ENCODE measurements at places on chromosomes 13 and 19.

GRCh38 chr19:7680606-7681339 is at the start of gene TRAPPC5:
TSS of gene TRAPPC5 (plus strand) at chr19:7680833. CDS start at chr19:7682254, 1,421 bp downstream.
- DNase-seq, result no peak

GRCh38 chr13:81116461-81117282 is 775.7 kb upstream of the SPRY2 start:
- no peak for DNase-seq

GRCh38 chr19:11422163-11423065 is 3.3 kb upstream of the RGL3 start:
- DNase-seq, result no peak

GRCh38 chr13:110911880-110912279 is 3.0 kb downstream of the ANKRD10 start:
- no peak for DNase-seq

- no peak for DNase-seq
Observed at GRCh38 chr13:33775339-33776108, 42.4 kb upstream of the RFC3 start.

DNA sequence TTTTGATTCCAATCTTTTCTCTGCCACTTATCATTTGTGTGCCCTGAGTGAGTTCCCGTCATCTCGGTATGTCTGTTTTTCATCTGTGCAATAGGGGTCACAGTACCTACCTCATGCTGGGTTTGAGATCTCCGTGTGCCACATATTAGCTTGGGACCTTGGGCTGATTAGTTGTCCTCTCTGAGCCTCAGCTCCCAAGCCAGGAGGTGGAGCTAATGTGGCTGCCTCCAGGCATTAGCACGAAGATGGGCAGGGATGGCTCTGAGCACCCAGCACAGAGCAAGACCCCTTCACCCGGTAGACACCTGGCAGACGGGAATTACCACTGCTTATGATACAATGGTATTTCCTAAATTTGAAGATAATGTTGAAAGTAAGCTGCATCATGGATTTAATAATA is 35.8 kb upstream of the XPO4 start:
- DNase-seq, result no peak

DNA sequence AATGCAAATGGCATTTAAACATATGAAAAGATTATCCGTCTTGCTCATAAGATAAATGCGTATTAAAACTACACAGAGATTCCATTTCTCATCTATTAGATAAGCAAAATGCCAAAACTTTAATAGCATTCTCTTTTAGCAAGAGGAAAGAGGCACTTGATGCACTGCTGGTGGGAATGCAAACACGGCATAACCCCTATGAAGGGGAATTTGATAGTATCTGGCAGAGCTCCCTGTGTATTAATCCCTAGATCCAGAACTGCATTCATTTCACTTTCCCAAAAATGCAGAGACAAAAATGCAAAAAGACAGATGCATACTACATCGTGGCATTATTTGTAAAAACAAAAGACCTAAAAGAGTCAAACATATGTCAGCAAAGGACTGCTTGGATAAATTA is 193.6 kb upstream of the STARD13 start:
- no peak for DNase-seq

DNA sequence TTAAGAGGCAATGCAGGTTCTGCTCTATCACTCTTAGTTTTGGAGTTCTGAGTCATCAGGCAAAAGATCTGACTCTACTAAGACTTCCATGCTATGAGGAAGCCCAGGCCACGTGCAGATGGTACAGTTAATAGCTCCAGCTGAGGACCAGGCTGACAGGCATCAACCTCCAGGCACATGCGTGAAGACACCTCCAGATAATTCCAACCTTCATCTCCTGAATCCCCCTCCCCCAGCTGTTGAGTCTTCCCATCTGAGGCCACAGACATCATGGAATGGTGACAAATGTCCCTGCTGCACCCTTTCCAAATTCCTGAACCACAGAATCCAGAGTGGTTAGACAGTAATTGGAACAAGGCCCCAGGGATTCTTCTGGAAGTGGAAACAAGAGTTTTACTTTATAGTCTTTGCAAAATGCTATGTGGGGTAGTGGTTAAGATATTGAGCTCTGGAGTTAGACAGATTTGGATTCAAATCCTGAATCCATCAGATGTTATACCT is 183.8 kb downstream of the KLF5 start:
- no peak for DNase-seq

- DNase-seq, result no peak
Observed at GRCh38 chr19:2732883-2733282, 6.9 kb downstream of the SLC39A3 start.

GRCh38 chr13:33415822-33416221 is 130.3 kb upstream of the STARD13 start:
- no peak for DNase-seq

- DNase-seq, result no peak
Observed at GRCh38 chr19:5143471-5144411, 174.8 kb downstream of the KDM4B start.

DNA sequence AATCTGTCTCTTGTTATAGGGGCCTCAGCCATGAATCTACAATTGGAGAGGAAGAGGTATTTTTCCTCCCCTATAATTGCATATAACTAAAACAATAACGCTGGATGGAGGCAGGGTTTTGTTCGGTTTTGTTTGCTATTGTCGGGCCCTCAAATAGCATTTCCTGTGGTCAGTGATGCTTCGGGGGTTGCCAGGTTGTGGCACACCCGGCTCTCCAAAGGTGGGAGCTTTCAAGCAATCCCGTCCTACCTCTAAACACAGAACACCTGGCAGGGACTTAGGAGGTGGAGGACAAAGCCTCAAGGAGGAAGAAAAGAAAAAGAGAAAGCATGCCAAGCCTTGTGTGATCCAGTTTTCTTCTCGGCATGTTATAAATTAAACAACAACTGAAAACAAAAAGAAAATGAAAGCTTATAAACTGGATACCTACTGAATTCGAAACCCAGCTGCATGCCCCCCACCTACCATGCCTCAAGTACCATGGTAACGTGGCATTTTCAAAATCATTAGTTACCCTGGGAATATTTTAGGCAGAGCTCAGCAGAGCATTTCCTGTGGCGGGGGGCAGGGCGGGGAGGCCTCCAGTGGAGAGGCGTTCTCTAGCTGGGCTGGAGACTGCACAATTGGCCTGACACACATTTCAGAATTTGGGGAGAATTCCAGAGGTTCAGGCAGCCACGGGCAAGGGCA is 213.8 kb downstream of the DCLK1 start:
- DNase-seq, result no peak

DNA sequence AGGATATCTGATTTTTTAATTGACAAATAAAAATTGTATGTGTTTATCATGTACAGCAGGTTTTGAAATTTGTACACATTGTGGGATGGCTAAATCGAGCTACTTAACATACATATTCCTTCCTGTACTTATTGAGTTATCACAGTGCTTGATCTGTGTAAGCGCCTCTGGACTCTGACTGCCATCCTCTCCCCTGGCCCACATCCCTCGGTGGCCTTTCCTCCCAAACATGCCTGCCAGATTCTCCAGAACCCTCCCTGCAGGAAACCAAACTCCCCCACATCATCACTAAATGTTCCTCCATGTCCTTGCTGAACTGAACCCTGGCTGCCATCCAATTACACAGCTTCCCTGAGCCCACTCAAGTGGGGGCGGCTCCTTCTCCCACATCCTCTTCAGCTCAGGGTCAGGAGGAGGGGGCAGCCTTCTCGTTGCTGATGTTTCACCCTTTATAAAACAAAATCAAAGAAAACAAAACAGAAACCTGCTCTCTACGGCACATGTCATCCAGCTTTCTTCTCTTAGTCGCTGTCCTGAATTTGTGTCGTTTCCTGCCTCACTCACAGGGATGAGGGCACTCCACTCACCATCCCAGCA is 97.1 kb upstream of the SPATA13 start:
- no peak for DNase-seq

- DNase-seq, result no peak
Observed at GRCh38 chr19:5679289-5680083, 830 bp downstream of the MICOS13 start.

DNA sequence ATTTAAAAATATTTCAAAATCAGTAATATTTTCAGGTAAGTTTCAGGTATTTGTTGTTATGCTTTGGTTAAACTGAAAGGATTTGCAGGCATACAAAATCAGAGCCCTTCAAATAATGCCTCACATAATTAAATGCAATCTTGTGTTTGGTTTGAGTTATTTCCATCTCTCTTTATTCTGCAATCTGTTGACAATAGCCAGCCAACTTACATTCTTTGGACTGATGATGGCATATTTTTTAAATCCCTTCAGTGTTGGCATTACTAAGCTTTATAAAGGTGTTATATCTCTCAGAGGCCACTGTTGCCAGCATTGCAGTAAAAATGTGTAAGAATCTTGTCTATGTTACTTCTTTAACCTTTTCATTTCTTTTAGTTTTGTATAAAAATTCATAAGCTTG is 257.2 kb upstream of the RFC3 start:
- DNase-seq, result no peak

DNA sequence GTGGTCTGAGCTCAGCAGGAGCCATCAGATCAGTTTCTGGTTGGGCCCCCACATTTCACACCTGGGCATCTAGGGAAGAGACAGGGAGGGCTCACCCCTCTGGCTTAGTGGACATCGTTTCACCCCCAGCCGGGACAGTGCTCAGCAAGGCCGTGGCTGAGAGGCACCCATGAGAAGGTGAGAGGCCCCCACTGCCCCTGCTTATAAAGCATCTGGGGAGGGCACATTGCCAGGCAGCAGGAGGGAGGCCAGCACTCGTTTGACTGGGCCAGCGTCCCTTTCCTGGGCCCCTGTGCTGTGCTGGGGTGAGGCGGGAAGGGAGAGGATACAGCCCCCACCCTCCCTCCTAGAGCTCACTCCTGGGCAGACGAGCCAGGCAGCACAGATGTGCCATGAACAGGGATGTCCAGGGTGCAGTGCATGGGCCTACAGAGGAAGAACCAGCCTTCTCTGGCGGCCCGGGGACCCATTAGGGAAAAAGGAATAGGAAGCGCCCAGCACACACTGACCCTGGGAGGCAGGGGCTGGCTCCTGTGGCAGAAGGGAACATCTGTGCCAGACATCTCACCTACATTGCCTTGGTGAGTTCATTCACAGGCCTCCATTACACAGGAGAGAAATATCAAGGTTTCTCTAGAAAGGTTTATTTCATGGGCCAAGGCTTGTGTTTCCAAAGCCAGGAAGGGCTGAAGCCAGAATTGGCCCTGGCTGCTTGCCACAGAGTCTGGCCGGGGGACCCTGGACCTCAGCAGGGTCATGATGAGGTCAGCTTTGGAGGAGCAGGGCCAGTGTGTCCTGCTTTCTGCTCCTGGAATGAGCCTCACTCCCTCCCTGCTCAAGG is 7.7 kb downstream of the AP1M1 start:
- no peak for DNase-seq

DNA sequence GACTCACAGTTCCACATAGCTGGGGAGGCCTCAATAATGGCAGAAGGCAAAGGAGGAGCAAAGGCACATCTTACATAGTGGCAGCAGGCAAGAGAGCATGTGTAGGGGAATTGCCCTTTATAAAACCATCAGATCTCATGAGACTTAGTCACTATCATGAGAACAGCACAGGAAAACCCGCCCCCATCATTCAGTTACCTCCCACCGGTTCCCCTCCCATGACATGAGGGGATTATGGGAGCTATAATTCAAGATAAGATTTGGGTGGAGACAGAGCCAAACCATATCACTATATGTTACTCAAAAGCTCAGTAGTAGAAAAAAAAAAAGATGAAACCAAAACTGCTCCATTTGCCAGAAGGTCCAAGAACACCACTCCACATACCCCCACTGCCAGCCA is 58.5 kb downstream of the DNAJC15 start:
- DNase-seq, result no peak

GRCh38 chr19:5357584-5357983 is 17.0 kb upstream of the PTPRS start:
- DNase-seq, result no peak

DNA sequence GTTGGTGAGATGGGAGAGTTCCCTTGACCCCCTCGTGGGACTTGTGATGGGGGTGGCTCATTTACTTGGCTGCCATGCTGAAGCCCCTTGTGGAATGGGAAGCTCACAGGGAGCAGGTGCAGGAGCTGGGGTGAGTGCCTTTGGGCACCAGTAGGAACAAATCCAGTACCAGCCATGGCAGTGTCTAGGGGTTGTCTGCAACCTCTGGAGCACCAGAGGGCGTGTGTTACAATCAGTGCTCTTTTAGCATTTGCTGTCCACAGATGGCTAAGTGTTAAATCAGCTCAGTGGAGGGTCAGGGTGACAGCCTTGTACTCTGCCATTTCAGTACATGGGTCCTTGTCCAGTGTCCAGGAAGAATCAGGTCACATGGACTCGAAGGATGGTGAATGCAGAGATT is 75.6 kb downstream of the ATP8A2 start:
- DNase-seq, result no peak

- DNase-seq, result no peak
Observed at GRCh38 chr19:797528-798414, 519 bp downstream of the PTBP1 start.

DNA sequence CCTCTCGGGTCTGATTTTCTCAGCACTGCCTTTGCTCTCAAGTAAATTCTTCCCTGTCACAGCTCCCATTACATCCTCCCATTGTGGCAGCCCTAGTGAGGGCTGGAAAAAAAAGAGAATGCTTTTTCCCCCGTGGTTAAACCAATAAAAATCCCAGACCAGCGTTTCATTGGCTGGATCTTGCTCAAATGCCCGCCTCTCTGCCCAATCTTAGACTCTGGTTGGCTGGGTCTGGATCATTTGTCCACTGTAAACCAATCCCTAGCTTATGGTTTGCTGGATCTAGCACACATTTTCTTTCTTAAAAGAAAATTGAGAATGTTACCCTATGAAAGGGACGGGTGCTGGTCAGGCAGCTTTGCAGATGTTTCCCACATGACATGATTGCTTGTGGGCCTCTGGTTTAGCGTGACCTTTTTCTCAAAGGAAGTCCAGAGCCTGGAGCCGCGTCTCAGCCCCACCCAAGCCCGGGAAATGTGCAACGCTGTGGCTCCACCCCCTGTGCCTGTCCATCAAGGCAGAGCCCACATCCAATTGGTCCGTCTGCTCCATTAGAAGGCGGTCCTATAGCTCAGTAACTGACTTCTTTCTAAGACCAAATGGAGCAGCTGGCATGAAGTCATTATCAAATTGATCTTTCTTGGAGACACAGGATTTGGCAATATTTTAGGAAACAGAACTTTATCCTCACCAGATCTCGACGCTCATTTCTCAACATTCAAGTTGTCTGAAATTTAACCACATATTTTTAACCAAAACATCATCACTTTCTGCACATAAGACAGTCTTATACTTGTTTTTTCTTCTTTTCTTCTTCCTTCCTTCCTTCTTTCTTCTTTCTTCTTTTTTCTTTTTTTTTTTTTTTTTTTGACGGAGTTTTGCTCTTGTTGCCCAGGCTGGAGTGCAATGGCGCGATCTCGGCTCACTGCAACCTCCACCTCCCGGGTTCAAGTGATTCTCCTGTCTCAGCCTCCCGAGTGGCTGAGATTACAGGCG is 2.6 kb upstream of the MCEMP1 start:
- DNase-seq, result no peak
